Left ventricle myocardium inferior (tissue), 1 donor: ENCODE measurements at places on chromosomes 1 and 21.
A peak's percentile ranks its signal among the peaks of the same experiment; 100 is the strongest.

DNA sequence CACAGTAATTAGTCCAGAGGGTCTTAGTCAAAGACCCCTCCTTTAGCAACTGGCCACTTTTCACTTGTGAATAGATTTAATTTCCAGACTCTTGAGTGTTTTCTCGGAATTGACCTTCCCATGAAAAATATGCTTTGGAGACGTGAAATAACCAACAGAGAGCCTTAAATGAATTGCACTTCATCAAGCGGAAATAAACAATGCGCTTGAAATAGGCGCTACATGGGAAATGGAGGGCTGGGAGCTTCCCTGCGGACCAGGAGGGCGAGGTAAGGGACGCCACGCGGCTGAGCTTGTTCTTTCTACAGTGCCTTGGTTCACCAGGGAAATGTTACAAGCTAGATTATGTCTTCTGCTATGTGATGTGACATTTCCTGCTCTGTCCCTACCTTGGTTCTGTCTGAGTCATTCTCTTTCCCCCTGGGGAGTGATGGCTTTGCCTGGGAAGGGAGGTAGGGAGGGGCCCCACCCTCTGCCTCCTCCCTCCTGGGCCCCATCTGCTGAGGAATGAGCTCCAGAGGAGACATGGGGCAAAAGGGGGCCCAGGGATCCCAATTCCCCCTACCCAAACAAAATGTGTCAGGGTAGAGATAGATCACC, 619.3 kb downstream of the PTPRU start:
- no peak for DNase-seq

DNA sequence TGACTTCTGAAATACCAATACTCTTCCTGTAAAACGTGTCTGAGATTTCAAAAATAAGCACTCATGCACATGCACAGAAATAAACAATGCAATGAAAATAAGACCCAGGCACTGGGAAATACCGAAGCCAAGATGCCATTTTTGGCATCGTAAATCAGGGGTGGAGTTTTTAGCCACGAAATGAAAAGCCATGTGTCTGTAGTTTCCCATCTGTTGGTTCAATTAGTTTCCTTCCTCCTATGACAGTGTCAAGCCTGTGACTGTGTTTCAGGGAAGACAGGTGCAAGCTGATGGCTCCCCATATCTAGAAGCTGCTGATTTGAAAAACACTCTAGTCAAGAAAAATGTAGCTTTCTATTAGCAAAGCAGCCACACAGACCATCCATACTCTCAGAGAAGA, 480.4 kb upstream of the CAMK1G start:
- no peak for DNase-seq

DNA sequence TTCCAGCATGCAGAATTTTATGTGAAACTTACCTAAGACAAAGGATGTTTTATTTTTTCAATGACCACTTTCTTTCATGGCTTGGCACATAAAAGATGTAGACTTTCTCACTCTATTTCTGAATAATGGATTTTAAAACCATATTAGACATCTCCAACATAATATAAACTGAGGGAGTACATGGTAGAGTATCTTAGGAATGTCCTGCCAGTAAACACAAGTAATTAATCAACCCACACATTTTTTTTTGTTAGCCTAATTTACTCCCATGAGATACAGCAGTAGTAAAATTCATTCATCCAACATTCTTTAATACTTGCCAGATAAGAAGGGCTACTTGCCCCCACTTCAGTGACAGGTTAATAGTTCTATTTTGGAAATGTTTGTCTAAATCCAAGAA, 235.4 kb upstream of the ADAMTS5 start:
- DNase-seq = no peak

DNA sequence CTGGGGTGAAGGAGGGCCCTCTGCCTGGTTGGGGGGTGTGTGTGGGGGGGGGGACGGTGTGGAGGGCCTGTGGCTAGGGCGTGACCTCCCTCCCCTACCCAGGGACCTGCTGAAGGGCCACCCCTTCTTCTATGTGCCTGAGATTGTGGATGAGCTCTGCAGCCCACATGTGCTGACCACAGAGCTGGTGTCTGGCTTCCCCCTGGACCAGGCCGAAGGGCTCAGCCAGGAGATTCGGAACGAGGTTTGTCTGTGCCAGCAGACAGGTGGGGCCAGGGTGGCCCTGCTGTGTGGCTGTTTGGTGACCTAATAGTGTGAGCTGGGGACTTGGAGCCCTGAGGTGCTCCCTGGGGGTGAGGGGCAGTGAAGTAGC, 43.9 kb downstream of the COQ8A start:
- DNase-seq = no peak

DNA sequence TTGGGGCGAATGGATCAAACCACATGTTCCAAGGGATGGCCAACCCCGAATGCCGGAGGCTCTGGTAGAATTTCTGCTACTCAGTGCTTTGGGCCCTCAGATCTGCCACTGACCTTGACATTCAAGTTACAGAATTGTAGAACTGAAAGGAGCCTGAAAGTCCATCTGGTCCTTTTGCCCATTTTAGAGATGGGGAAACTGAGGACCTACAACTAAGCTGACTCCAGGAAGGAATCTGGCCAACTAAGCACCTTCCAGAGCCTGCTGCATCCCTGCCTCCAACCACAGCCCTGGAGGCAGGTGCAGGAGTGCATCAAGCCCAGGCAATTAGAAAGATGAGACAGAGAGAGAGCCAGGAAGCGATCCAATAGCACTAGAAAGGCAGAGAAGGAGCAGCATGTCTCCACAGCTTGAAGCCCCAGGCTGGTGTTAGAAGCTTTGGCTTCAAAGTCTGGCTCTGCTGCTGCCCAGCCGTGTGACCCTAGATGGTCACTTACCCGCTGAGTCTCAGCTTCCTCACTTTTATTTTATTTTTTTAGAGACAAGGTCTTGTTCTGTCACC, 1.3 kb upstream of the CTRC start:
- no peak for DNase-seq

DNA sequence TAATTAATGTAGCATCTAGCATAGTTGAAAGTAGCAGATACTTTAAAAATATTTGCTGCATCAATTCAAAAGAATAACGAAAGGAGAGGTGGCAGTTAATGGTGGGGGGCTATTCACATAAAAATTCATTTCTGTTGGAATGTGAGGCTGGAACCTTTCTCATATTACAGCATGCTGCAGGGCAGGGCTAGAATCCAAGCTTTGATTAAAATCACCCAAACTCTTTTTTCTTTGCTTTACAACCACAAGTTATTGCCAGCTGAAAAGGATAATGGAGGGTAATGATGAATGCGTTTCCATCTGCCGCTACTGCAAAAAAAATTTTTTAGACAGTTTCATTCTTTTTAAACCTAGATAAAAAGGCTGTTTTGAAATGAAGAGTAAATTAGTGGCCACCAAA, 9.8 kb downstream of the DISP1 start:
- no peak for DNase-seq

- no peak for DNase-seq
These were observed 28.3 kb downstream of the ROR1 start for GRCh38 chr1:63802109-63802508.

GRCh38 chr1:80218112-80218511, 1211.6 kb upstream of the ADGRL4 start:
- DNase-seq = no peak

DNA sequence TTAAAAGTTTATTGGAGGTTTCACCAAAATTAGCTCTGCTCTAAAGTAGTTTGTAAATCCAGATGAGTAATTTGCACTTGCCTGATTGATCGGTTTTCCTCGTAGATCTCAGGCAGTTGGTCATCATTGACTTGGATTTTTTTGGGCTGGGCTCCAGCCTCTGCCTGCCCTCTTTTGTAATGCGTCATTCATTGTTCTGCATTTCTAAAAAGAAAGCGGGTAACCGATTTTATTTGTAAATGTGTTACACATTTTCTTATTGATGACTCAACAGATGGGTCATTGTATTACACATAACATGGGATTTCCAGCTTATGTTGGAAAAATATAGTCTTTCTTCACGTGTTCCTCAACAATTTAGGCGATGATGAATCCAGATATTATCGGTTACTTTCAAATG, 5.5 kb downstream of the ETS2 start:
- no peak for DNase-seq

GRCh38 chr1:27044613-27045151, 32.0 kb upstream of the TENT5B start:
- peak; percentile 87 for DNase-seq

GRCh38 chr21:37366482-37367316, at the start of gene DYRK1A:
Gene DYRK1A (plus strand): TSS chr21:37366773. CDS start chr21:37420375, 53,602 bp downstream.
- DNase-seq = peak; percentile 97

- DNase-seq = no peak
These were observed 8.9 kb downstream of the YBX1 start for GRCh38 chr1:42691157-42691498.

DNA sequence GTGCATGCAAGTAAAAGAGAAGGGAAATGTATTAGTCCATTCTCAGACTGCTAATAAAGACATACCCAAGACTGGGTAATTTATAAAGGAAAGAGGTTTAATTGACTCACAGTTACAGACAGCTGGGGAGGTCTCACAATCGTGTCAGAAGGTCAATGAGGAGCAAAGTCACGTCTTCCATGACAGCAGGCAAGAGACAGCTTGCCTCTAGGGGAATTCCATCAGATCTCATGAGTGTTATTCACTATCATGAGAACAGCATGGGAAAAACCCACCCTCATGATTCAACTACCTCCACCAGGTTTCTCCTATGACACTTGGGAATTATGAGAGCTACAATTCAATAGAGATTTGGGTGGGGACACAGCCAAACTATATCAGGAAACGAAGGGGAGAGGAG, 8.1 kb downstream of the KRTAP21-3 start:
- DNase-seq = no peak

- DNase-seq = no peak
These were observed 546.2 kb upstream of the ADGRL2 start for GRCh38 chr1:81254560-81254959.

DNA sequence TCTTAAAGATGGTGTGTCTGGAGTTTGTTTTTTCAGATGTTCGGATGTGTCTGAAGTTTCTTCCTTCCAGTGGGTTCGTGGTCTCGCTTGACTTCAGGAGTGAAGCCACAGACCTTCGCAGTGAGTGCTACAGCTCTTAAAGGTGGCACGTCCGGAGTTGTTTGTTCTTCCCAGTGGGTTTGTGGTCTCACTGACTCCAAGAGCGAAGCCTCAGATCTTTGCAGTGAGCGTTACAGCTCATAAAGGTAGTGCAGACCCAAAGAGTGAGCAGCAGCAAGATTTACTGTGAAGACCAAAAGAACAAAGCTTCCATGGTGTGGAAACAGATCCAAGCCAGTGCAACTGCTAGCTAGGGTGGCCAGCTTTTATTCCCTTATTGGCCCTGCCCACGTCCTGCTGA, 1430.4 kb upstream of the B3GALT2 start:
- DNase-seq = no peak

GRCh38 chr1:224085421-224086108, 28.3 kb upstream of the FBXO28 start:
- no peak for DNase-seq

- no peak for DNase-seq
These were observed 137.4 kb upstream of the CSF3R start for GRCh38 chr1:36620142-36620541.

DNA sequence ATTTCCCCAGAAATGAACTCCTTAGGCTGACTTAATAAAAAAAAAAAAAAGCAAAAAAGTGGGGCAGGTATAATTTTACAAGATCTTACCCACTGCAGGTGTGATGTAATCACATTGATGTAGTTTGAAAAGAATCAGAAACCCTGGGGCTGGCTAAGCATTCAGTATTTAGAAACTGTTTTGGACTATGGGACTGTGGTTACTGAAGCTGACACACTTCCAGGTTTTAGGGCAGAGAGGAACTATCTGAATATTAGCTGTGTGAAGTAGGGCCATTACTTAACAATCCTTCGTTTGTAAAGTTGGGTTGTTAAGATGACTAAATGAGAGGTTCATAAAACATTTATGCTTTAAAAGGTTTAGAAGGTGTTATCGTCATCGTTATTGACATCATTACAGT, 165.3 kb downstream of the FASLG start:
- no peak for DNase-seq

- DNase-seq = no peak
These were observed 1.3 kb downstream of the LY9 start for GRCh38 chr1:160797271-160797709.

- no peak for DNase-seq
These were observed 63.7 kb downstream of the SLC66A1 start for GRCh38 chr1:19375631-19376400.

DNA sequence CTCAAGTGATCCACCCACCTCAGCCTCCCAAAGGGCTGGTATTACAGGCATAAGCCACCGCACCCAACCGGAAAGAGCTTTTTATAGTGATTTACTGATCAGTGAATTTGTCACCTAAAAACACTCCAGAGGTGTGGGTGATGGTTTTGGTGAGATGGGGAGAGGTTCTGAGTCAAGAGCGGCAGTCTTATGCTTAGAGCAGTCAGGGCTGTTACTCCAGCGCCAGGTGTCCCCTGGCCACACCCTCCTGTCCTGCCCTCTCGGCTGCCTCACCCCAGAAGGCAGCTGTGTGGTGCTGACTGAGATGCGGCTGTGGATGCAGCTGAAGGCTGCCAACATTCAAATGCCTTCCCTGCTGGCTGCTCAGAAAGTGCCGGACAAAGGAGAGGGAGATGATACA, 94.5 kb upstream of the LPGAT1 start:
- DNase-seq = no peak
